ENCODE measurements at places on chromosomes 7 and 10.

GRCh38 chr10:101602761-101603398 lies 14.8 kb downstream of the DPCD start:
- DNase-seq = peak; percentile 91

DNA sequence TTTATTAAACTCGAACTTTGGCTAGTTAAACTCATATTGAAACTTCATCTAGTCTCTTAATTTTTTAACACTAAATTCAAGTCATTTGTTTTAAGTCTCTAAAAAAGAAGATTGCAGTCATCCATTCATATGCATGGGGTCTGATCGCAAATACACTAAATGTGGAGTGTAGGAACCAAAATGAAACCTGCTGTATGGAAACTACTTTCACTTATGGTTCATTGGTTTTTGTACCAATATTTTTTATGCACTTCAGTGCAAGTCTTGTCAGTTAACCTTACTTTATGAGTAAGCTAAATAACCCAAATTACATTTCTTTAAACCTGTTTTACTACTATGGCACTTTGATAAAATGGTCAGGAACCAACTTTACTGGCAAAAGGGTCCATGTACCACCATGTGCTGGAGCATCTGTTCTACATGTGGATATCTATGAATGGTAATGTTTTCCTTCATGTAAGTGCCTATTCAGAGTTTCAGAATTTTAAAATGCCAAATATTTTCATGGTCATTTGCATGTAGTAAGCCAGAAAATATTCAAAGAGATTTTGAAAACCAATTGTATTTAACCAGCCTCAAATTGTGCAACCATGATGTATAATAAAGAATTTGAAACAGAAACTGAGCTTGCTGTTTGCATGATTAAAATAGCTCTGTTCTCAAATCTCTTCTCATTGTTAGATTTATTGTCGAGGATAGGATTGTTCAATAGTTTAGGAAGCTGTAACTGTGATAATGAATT lies 7.6 kb upstream of the SUPV3L1 start:
- DNase-seq = peak; percentile 29

- no peak for DNase-seq
Measured at GRCh38 chr7:131726686-131727085, 170.3 kb upstream of the PODXL start.

DNA sequence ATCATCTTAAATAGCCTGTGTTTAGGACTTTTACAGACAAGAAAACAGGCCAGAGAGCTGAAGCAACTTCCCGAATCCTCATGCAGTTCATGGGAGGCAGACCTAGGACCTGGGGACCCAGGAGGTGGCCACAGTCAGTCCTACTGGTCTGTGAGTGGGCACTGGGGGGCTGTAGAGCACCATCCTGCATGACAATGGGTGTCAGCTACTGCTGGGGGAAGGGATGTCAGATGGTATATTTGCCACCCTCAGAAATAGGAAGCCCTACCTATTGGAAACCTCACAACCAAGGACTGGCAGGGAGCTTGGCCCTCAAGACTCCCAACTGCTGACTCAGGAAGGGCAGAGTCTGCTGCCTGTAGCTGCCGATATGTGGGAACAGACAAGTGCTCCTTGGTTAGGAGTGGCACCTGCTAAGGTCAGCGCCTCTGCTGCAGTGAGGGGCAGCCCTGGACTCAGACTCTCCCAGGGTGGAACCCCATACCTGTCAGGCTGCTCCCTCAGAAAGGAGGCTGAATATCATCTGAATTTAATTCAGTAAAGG lies 29.7 kb downstream of the OGDH start:
- DNase-seq = no peak

DNA sequence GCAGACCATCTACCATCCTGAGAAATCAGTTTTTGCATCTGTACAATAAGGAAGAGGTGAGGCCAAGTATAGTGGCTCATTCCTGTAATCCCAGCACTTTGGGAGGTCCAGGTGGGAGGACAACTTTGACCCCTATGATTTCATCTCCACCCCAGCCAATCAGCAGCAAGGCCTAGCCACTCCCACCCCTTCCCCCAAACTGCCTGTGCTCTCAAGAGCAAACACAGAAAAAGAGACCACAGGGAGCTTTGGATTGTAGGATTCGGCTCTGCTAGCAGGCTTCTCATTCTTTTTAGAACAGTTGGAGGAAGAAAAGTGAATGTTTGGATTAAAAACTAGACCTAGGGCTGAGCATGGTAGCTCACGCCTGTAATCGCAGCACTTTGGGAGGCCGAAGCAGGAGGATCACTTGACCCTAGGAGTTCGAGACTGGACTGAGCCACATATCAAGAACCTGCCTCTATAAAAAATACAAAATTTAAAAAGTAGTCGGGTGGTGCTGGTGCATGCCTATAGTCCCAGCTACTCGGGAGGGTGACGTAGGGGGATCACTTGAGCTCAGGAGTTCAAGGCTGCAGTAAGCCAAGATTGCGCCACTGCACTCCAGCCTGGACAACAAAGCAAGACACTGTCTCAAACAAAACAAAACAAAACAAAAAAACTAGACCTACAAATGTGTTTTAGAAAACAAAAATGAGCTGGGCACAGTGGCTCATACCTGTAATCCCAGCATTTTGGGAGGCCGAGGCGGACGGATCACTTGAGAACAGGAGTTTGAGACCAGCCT lies 25.1 kb upstream of the PROSER2 start:
- DNase-seq = no peak

- DNase-seq = no peak
Measured at GRCh38 chr7:133036289-133036688, 45.6 kb downstream of the CHCHD3 start.

DNA sequence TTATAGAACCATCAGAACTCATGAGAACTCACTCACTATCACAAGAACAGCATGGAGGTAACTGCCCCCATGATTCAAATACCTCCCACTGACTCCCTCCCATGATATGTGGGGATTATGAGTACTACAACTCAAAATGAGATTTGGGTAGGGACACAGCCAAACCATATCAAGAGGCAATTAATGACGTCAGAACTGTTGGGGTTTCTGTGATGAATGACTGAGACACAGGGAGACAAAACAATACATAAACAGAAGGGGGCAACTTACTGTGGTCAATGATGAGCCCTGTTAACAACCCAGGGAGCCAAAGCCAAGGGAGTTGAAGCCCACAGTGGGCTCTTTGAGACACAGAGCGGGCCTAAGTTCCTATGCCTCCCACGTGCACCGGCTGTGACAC lies 171.3 kb upstream of the GHITM start:
- DNase-seq = no peak

Data from AG20443 (cell line).